ENCODE measurements at places on chromosomes 4 and X. TPM values are rescaled to one million over a fixed set of nuclear protein-coding genes. Genes with fewer than 3 reads are reported as not detected.

KIT gene
- 6.4 TPM for total RNA-seq

MAGED4B gene
- total RNA-seq = 31.2 TPM

WDR13 gene
- total RNA-seq = 147 TPM

DNA sequence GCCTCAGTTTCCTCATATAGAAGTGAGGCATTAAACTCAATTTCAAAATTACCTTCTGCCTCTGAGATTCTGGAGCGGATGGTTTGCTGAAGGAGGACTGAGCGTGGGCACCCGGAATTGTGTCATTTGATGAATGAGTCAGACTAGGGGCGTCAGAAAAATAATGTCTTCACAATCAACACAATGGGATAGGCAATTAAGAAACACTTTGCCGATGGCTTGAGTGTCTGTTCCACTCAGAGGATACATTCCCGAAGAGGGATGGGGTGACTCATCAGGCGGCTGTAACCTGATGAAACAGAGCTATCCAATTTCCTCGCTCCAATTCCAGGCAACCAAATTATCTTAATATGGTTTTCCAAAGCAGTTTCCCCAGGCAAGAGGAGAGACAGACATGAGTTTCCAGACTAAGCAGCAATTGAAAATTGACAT is 1.2 kb upstream of the CHRNA9 start:
- DNase-seq = no peak

DNA sequence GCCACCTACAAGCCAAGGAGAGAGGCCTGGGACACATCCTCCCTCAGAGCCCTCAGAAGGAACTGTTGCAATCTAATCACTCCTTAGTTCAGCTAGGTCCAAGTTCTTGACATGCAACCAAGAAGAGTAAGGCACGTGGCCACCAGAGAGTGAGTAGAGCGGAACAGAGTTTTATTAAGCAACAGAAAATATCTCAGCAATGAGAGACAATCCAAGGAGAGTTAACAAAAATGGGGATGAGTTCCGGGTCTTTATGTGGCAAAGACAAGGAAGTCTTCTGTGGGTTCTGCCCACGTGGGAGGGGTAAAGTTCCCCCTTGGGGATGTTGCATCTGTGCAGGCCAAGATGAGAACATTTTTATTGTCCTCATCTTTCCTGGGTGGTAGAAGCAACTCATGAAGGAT is 38.5 kb upstream of the PROM1 start:
- no peak for DNase-seq

- no peak for DNase-seq
These were observed 80.1 kb downstream of the ANAPC4 start for GRCh38 chr4:25457053-25457715.

DNA sequence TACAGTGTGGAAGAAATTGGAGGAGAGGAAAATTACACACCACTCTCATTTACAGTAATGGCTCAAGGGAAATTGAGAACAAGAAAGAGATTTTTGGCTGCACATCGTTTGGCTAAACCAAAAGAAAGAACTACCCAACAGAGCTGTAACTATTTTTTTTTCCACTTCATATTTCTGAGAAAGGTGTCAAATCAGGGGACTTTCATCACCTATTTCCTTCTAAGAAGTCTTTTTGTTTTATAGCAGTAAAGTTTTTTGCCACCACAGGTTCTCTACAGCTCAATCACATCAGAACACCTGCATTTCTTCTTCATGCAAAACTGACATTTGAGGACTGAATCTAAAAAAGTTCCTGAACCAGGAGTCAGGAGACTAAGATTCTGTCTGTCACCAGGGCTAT is 57.5 kb upstream of the TNIP3 start:
- no peak for DNase-seq

DNA sequence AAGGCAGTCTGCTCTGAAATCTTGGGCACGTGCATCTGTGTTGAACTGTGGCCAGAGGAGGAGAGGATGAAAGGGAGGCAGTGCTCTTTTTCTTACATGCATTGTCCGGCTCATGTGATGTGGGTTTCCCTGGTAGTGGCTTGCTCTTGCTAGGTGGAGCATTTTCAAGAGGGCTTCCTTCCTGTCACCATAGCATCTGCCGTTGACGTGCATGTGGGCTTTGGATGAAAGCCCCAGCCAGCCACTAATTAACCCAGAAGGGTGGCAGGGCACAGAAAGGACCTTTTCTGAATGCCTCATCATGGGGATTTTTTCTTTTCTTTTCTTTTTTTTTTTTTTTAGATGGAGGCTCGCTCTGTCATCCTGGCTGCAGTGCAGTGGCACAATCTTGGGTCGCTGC is 121.3 kb downstream of the GPR143 start:
- peak; percentile 38 for DNase-seq

DNA sequence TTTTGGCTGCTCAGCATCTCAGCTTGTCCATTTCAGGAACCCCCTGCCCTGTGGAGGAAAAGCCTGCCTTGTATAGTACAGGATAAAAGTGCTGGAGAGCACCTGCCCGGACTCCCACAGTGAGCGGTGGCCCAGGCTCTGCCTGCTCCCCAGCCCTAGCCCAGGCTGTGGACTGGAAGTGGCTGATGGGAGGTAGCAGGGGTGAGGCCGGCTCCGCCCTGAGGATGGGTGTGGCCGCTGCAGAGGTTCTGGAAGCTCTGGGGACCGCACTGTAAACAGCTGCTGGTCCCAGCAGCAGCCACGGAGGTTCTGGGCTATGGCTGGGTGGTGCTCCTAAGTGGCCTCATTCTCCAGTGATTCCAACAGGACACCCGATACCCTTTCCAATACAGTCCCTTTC is 56.6 kb upstream of the HELT start:
- DNase-seq = no peak

DNA sequence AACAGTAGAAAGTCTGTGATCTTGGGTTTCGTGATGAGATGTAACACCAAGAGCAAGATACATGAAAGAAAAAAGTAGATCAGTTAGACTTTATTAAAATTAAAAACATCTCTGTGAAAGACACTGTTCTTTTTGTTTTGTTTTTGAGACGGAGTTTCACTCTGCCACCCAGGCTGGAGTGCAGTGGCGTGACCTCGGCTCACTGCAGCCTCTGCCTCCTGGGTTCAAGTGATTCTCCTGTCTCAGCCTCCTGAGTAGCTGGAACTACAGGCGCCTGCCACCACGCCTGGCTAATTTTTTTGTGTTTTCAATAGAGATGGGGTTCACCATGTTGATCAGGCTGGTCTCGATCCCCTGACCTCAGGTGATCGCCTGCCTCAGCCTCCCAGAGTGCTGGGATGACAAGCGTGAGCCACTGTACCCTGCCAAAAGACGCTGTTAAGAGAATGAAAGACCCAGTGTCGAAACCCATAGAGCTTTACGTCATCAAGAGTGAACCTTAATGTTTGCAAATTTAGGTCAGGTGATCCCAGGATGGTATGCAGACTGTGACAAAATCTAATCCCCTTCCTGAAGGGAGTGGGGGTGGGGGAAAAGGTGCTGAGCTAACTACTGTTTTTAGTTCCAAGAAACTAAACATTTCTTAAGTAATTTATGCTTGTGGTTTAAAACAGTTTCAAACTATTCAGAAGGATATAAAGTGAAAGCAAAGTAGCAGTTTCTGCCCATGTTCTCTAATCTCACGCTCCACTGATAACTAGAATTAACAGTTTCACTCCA is 8.0 kb downstream of the OFD1 start:
- DNase-seq = no peak

DNA sequence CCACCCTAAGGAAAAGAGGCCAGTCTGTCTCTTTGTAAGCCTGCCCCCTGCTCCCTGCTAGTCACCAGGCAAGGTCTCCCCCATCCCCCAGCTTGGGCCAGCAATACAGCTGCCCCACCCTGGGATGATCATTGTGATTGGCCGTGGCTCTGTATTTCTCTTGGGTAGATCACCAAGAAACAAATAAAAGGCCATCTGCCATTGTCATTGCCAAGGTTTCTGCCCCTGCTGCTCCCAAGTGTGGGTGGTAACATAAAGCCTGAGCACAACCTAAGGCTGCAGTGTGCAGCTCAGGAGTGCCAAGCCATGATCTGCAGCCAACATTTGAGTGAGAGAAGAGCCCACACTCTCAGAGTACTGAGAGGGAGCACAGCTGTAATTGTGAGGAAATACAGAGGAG is 241.0 kb upstream of the POF1B start:
- DNase-seq = no peak

Measured in uterus (tissue), 4 donors.